ENCODE measurements at places on chromosomes 5 and 9. TPM values are rescaled to one million over a fixed set of nuclear protein-coding genes. Genes with fewer than 3 reads are reported as not detected.
A peak's percentile ranks its signal among the peaks of the same experiment; 100 is the strongest.

- no peak for DNase-seq
Observed at GRCh38 chr9:129176701-129177442, 1.2 kb downstream of the IER5L start.

GRCh38 chr5:54825005-54825404 lies 160.4 kb downstream of the ESM1 start:
- no peak for DNase-seq

DNA sequence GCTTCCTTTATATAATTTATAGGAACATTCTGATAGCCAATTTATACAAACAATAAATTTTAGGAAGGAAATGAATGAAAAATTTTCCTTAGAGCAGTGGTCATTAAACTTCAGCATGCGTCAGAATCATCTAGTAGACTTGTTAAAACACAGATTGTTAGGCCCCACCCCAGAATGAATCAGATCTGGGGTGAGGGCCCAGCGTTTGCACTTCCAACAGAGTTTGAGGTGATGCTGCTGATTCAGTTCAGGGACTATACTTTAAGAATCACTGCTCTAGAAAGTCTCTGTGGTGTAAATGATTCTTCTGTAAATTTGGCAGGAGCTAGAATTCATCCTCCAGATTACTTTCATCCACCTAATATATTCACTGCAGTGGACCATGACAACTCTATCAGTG lies 80.4 kb downstream of the SLC12A2 start:
- peak; percentile 72 for DNase-seq

Gene IRX2
- total RNA-seq = not detected

- DNase-seq = no peak
Observed at GRCh38 chr5:57805170-57805569, 322.6 kb upstream of the ACTBL2 start.

DNA sequence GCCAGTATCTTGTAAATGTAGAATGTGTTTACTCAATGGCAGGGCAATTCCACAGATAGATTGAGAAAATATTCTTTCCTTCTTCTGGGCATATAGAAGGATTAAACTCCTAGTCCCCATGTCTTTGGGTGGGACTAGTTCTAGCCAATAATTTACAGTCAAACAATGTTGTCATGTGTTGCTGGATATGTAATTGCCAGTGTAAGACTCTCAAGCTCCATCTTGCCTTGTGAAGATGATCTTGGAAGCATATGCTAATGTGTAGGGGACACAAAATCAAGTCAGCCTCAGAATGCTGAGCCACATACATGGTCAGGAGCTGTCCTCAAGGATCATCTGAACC lies 386.9 kb downstream of the CETN3 start:
- DNase-seq = peak; percentile 28

DNA sequence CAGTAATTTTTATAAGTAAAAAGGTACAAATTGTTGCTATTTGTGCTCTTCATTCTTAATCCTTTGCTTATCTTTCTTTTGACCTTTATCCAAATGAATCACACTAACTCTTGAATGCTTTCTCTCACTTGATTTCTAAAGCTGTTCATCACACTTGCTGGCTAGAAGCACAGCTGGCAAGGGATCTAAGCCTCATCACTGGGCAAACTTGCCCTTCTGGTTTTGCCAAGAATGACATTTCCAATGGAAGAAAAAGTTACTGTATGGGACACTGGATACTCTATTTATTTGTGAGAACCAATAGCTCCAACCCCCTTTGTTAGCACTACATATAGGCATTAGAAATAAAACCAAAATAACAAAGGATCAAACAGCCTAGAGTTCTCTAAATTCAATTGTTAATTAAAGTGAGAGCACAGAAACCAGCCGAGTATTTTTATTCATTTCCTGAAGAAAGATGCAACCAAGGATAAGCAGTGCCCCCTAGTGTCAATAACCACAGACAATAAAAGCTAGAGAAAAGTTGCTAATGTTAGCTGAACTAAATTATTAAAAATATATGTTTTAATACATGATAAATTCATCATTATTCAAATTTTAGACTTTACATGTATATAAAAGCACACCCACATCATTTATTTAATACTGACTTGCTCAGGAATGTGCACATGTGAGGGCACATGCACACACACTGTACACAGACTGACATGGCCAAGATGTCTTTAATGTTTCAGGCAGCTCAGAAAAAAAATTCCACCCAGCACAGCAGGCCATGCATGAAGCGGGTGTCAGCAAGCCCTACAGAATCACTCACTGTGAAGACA lies 59.8 kb upstream of the POU5F2 start:
- DNase-seq = peak; percentile 35

Gene PAEP
- total RNA-seq = not detected

DNA sequence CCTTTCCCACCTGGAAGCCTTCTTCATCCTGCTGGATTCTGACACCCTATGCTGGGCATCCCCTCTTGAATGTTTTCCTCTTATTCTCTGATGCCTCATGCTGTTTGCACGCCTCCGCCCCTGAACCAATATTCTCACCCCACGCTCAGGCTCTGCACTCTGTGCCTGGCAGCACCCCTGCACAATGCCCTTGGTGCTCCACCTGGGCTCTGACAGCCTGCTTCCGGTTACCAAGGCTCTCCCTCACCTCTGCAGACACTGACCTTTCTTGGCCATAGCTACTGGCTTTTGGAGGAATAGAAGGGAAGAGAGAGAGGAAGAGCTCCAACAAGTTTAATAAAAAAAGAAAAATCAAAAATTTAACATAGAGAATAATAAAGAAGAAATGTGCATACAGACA lies 108.7 kb upstream of the SHB start:
- no peak for DNase-seq
